ENCODE measurements at places on chromosomes 2 and 18.

DNA sequence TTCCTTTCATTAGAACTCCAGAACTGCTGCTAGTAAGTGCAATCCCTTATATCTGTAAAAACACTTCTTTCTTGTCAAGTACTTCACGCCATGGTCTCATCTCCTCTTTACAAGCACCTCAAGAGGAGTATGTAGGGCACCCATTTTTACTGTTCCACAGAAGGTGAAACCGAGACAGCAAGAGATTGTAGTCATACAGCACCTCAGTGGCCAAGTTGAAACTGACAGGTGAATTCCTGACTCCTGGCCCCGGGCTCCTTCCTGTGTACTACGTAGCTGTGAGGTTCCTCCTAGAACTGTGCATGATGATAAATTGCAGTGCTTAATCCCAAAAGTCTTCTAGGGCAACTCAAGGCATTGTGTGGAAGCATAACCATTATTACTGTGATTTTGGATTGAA is 131.5 kb upstream of the MEIS1 start:
- DNase-seq = no peak

GRCh38 chr2:85470850-85471800 is 52.6 kb downstream of the SH2D6 start:
- no peak for DNase-seq

- DNase-seq = no peak
These were observed 63.4 kb upstream of the CHRNA1 start for GRCh38 chr2:174827371-174828369.

- DNase-seq = no peak
These were observed 602.7 kb downstream of the KCNJ3 start for GRCh38 chr2:155301221-155301620.

DNA sequence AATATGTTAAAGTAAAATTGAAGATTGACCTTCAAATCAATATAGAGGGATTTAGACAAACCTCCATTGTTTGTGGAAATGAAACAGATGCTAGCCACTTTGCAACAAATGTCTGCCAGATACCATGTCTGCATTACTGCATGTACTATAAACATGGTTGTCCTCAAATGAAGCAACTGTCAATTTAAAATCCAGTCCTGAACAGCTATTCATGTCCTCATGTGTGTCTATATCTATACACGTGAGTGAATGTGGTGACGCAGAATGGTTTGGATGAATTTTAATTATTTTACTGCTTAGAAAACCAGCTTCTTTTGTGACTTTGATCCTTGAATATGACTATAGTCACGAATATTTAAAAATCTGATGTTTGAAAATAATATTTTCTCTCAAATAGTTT is 71.5 kb downstream of the NYAP2 start:
- no peak for DNase-seq

GRCh38 chr2:215280326-215280725 is 31.5 kb upstream of the ATIC start:
- no peak for DNase-seq

- no peak for DNase-seq
These were observed 14.2 kb upstream of the RAB27B start for GRCh38 chr18:54813977-54814565.

DNA sequence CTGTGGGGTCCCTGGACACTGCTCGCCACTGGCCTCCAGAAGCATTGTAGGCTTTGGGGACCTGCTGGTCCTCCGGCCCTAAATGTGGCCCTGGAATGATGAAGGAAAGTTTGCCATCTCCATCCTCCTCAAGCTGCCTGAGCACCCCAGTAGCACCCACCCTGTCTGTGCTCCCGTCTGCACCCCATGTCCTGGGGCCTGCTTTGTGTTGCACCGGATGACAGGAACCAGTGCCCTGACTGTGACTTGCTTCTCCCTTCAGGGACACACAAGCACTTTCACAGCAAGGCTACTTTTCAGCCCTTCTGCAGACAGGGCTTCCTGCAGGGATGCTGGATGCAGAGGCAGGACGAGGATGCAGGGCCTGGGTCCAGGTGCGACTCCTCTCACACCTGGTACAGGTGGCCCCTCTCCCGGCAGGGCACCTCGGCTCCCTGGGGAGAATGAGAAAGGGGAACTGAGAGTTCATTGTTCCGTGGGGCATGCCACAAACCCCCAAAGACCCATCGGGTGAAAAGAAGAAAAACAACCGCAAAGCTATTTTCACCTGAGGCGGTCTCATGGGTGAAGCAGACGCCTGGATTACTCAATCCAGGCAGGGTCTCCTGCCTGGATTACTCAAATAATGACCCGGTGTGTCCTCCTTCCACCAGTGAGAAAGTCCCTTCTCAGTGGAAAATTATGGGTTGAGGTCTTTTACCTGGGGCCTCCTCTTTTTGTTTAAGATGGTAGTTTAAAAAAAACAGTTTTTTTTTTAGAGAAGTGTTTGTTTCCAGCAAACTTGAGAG is 74.9 kb downstream of the LONRF2 start:
- no peak for DNase-seq

DNA sequence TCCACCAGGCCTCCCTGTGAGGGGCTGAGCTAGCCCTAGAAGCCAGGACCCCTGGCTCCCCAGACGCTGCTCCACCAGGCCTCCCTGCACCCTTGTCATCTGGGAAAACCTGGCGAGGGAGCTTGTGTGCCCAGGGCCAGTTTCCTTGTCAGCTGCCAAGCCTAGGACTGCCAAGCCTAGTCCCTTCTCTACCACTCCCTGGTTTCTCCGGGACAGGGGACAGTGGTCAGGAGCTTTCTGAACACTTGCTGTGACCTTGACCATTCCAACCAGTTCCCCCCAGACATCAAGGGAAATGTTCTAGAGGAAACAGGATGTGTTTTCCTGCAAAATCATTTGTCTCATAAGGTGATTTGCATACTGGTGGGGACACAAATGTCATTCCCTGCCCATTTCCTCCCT is 41.3 kb upstream of the MRPL33 start:
- DNase-seq = no peak

GRCh38 chr2:27901234-27901633 is 10.7 kb downstream of the BABAM2 start:
- no peak for DNase-seq

GRCh38 chr2:15307526-15307925 is 253.6 kb downstream of the NBAS start:
- DNase-seq = no peak

- DNase-seq = no peak
These were observed 32.3 kb upstream of the IMPA2 start for GRCh38 chr18:11948852-11949523.

DNA sequence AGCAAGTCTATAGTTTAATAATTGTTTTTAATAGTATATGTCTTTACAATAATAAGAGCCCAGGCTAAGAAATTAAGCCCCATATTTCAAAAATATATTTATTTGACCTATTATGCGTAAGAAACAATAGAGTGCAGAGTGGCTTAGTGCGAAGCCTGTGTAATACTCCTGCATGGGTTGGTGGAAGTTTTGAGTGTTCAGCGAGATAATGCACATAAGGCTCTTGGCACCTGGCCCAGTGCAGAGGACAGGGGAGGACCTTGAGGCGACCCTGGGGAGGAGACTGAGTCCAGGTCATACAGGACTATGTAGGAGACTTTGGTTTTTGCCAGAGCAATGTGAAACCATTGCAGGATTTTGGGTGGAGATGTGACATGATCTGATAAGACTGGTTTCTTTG is 132.4 kb upstream of the ST6GAL2 start:
- DNase-seq = no peak
